Esophagus muscularis mucosa (tissue), 4 donors: ENCODE measurements at places on chromosomes 6 and 20.

GRCh38 chr20:19349879-19350278 is 137.4 kb downstream of the SLC24A3 start:
- DNase-seq = no peak

GRCh38 chr20:50020288-50020687 is 37.5 kb downstream of the SNAI1 start:
- no peak for DNase-seq

GRCh38 chr20:610130-611046 is at the start of gene TCF15:
TCF15 (minus strand) TSS chr20:610309; CDS start chr20:610237, 72 bp downstream.
- DNase-seq = no peak

GRCh38 chr6:137339929-137340559 is 120.9 kb upstream of the IFNGR1 start:
- no peak for DNase-seq

DNA sequence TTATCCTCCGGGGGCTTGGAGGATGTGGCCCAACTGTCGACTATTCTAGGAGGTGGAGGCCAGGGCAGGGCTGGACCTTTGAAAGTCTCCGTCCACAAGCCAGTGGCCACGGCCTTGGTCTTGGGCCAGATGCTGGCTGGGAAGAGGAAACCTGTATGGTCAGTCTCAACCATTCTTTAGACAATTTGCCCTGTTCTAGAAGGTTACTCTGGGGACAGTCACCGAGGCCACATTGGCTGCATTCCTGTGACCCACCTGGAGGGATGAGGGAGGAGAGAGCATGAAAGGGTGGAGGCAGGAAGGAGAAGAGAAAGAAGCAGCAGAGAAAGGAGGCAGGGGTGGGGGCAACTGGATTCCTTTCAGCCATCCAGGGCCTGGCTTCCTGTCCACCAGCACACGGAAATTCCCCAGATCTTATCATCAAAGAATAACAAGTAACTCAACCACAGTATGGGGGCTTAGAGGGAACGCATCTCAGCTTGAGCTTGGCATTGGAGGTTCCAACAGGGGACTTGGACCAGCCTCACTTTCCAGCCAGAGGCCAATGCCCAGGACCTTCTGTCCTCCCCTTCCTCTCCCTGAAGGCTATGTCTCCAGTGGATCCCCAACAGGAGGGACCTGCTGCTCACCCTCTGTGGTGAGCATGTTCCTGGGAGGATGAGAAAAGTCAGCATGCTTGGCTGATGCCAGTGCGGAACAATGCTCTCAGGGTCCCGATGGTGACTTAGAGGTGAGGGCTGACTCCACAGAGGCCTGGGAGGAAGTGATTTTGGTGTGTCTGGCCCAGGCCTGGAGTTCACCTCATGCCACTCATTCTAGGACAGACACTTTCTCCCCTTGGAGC is 30.4 kb downstream of the TGM2 start:
- no peak for DNase-seq

GRCh38 chr6:26273673-26274588 is 91.1 kb upstream of the BTN3A2 start:
- DNase-seq = no peak

- no peak for DNase-seq
Observed at GRCh38 chr6:113182370-113183141, 674.6 kb upstream of the MARCKS start.

GRCh38 chr6:25127076-25127837 is 151.9 kb upstream of the CARMIL1 start:
- DNase-seq = no peak

GRCh38 chr20:21901470-21902275 is 196.2 kb downstream of the PAX1 start:
- no peak for DNase-seq

GRCh38 chr6:137970368-137970767 is 103.3 kb downstream of the TNFAIP3 start:
- no peak for DNase-seq

- no peak for DNase-seq
Observed at GRCh38 chr6:151392427-151392826, 1.1 kb upstream of the ZBTB2 start.
